ENCODE measurements at places on chromosomes 11 and 22. TPM values are rescaled to one million over a fixed set of nuclear protein-coding genes. Genes with fewer than 3 reads are reported as not detected.
A peak's percentile ranks its signal among the peaks of the same experiment; 100 is the strongest.

The KIRREL3 gene
- 1.2 TPM for total RNA-seq

The DCDC1 gene
- total RNA-seq: not detected

GRCh38 chr22:23473901-23474300 lies 106.2 kb downstream of the IGLL1 start:
- no peak for DNase-seq

- no peak for DNase-seq
Observed at GRCh38 chr11:14657841-14658240, 14.2 kb downstream of the PDE3B start.

DNA sequence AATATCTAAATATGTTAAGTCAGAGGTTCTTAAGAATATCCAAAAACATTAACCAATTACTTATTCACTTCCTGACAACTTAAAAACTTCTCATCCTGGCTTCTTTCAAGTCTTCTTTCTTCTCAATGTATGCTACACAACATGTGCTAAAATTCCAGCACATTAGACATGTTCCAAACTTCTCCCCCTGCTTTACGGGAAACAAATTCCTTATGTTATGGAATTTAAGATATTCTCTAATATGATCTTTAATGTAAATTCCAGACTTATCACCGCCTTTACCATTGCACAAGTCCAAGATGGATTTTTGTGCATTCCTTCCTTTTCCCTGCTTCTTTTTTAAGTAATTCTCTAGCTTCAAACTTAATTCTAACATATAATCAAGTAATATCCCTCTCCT lies 964.5 kb upstream of the CHORDC1 start:
- no peak for DNase-seq

DNA sequence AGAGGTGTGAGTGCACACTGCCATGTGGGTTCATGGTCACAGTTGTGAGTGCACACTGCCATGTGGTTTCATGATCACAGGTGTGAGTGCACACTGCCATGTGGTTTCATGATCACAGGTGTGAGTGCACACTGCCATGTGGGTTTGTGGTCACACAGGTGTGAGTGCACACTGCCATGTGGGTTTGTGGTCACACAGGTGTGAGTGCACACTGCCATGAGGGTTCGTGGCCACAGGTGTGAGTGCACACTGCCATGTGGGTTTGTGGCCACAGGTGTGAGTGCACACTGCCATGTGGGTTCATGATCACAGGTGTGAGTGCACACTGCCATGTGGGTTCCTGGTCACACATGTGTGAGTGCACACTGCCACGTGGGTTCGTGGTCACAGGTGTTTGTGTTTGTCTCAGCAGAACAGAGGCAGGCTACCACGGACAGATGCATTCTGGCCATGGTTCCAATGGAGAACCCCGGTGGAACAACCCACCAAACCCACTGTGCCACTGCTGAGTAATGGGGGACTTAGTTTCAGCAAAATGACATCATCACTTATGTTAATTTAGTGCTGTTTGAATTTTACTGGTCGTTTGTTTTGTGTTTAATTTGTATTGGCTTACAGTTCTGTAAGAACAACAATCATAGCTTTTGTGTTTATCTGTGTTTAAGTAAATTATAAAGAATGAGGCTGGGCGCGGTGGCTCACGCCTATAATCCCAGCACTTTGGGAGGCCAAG lies 57.2 kb downstream of the RPS6KA4 start:
- DNase-seq: no peak

GRCh38 chr11:130813196-130813595 lies 103.1 kb downstream of the SNX19 start:
- no peak for DNase-seq

DNA sequence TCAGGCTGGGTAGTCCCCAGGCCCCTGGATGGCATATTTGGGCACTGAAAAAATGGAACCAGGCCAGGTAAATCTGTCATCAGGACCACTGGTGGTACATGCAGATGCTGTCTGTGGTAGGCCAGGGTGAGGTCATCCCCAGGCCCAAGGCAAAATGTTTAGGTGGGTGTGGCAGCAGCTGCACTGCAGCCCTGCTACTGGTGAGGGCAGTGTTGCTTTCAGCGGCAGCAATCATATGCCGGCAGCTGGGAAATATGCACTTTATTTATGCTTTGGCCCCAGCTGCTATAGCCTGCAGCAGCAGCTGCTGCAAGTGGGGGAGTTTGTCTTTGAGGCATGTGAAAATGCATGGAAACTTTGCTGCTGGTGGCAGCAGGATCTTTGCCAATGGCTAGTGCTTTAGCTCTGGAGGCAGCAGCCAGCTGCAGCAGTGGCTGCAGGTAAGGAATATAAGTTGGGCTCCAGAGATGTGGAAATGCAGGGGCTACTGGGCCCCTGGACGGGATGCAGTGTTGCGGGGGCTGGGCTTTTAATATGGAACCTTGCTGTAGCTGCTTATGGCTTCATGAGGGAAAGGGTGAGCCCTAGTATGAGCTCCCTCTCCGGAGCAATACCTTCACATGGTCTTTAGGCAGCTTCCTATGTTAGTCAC lies 365.7 kb upstream of the CADM1 start:
- DNase-seq: peak; percentile 81

The MFRP gene
- total RNA-seq: not detected

- peak; percentile 58 for DNase-seq
Observed at GRCh38 chr11:86627776-86628455, 44.5 kb downstream of the ME3 start.

GRCh38 chr11:64842851-64843685 lies 1.4 kb downstream of the CDC42BPG start:
- no peak for DNase-seq

GRCh38 chr11:126477535-126478305 lies 122.2 kb downstream of the ST3GAL4 start:
- DNase-seq: no peak

- no peak for DNase-seq
Observed at GRCh38 chr11:43969543-43969942, 27.1 kb downstream of the C11orf96 start.

The MN1 gene
- total RNA-seq: 1.7 TPM

- DNase-seq: no peak
Observed at GRCh38 chr11:73218830-73219215, 742 bp downstream of the P2RY2 start.

- no peak for DNase-seq
Observed at GRCh38 chr22:45616432-45616831, 55.2 kb upstream of the ATXN10 start.

DNA sequence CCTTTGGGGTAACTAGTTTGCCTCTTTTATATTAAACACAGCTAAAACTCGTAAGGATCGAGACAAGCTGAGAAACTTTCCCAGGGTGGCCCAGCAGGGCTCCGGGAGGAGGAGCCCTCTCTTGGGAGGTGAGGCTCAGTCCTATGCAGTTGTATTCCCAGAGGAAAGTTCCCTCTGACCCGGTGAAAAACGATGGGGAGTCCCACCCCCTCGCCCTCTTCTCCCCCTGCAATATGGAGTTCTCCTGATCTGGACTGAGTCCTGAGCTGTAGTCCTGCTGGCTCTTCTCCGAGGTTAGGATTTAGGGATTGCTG lies 1.3 kb downstream of the NTM start:
- no peak for DNase-seq

- peak; percentile 30 for DNase-seq
Observed at GRCh38 chr11:13889552-13890249, 72.8 kb upstream of the SPON1 start.

DNA sequence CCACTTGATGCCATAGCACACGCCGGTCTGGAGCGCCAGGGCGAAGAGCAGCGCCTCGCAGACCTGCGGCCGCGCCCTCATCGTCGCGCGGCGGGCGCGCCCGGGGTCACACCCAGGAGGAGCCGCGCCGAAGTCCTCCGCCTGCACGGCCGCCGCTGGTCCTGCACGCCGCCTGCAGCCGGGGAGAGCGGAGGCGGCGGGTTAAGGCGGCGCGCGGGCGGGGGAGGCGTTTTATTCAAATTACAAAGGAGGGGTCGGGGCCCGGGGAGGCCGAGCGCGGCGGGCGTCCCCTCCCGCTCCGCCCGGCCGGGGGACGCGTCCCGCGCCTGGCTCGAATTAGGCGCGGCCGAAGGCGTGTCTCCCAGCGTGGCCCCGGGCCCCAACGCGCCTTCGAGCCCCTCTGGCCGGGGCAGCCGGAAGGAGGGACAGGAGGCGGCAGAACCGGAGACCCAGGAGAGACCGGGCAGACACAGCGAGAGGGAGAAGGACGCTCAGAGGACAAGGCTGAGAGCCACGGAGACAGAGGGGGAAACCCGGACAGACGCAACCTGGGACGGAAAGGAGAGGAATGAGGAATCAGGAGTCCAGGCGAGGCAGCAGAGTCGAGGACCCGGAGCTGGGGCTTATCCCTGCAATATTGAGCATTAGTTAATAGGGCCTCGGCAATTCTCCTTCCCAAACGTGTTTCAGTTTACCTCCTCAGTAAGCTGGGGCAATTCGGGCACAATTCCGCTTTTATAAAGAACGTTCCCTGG lies at the start of gene WNT11:
Gene WNT11 (minus strand): TSS at position 176 of the 755 bp plus-strand sequence. CDS start 95 bp downstream, at position 81.
- DNase-seq: peak; percentile 53

DNA sequence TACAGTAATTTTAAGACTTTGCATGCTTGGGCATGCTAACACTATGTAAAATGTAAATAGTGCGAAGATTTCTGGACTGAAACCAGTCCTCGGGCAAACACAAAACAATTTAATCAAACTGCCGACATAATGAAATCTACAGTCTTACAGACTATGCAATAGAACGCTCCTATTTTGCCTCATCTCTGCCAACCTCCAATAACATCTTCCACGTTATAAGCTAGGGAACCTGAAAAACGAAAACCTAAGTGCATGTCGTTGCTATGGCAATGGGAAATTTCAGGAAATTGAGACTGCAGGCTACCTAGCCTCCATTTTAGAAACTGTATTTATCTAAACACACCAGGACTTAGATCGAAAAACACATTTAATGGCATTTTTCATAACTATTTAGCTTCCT lies 1.1 kb downstream of the CSTF3 start:
- DNase-seq: peak; percentile 34

The TNNT3 gene
- total RNA-seq: not detected

GRCh38 chr11:94504689-94505293 lies 7.5 kb upstream of the C11orf97 start:
- peak; percentile 52 for DNase-seq

The OR52J3 gene
- not detected for total RNA-seq

DNA sequence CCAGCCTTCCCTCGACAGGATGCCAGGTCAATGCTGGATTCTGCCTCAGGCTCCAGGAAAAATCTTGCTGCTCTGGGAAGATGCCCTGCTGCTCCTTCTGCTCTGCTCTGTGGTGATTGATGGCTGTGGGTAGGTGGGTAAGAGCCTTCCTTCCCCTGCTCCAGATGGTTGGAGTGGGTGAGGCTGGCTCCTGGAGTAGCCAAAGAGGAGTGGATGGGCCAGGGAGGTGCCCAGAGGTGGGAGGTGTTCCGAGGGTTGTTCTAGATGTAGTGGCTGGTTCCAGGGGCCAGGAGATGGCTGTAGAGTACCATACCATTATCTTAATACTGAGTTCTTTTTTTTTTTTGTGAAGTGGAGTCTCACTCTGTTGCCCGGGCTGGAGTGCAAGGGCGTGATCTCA lies 99.6 kb upstream of the THY1 start:
- DNase-seq: no peak

DNA sequence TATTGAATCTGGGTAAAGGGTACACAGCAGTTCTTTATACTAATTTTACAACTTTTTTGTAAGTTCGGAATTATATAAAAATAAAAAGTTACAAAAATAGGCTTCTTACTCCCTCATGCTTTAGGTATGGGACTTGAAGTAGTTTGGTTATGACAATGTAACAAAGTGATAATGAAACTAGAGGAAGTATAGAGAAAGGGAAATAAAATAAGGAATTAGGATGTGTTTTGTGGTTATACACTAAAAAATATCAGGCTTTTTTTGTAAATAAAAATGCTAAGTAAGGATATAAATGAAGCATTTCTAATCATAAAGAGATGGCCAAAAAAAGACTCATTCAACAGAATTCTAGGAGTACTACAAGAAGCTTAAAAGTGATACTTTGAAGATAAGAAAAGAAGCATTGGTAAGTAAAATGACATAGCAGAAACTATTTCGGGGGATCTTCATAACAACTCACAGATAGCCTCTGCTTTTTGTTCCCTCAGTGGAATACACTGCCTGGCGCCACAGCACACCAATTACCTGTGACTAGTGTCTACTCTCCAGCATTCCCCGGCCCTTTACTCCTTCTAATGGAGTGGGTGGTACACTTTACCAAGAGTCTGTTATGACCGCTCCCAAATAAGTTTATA lies 322.7 kb upstream of the PITPNB start:
- no peak for DNase-seq

The SLCO2B1 gene
- 0.60 TPM for total RNA-seq

DNA sequence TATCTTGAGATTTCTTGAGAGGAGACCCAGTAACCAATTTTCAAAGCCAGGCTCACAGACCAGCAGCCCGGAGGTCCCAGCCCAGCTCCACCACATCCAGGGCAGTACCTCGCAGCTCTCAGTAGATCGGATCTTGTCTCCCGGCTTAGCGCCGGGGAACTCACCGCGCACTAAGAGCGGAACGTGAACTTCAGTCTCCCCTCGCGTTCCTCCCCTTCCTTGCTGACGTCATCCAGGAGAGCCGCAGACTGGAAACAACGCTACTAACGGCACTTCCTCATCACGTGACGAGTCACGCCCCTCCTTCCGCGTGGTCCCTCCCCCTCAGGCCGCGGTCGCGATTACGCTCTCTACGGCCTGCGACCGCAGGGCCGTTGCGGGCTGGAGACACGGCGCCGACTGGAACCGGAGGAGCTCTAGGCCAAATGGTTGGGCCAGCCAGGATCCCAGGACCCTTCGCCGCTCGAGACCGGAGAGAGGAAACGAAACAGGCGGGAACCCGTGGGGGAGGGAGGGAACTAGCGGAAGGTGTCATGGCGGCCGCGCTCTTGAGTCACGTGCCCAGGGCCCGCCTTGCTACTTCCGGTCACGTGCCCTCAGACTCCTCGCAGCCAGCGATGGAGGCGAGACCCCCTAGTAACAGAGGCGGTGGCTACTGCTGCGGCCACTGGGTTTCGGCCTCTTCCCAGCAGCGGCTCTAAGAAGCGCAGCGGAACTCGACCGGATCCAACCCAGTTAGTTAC lies at the start of the genes GTF2H1 and HPS5:
Gene GTF2H1 (plus strand): TSS at position 599 of the 743 bp plus-strand sequence. CDS start 10,508 bp downstream, outside the sequence.
Gene HPS5 (minus strand): TSS at position 172 of the 743 bp plus-strand sequence. CDS start 4,282 bp downstream, outside the sequence.
- DNase-seq: peak; percentile 97

The FERMT3 gene
- total RNA-seq: 25.9 TPM

DNA sequence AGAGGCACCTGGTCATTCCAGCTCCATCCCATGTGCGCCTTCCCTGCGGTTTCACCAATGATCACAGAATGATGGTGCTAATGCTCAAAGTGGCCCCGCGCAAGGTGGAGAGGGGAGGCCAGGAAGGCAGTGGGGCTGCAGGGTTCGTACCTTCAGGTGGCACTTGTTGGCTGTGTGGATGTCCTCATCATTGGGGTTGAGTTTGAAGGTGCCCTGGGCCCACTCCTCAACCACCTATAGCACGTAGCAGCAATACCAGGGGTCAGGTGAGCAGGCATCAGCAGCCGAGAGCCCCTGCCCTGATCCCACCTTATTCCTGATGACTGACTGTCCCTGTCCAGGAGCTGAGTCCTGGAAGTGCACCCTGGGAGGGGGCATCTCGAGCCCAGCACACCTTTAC lies 20.6 kb upstream of the DRICH1 start:
- no peak for DNase-seq

- DNase-seq: no peak
Observed at GRCh38 chr22:24463071-24463760, 31.9 kb upstream of the UPB1 start.

- DNase-seq: peak; percentile 21
Observed at GRCh38 chr11:8239536-8240228, 24.0 kb downstream of the LMO1 start.

GRCh38 chr11:58622344-58622743 lies at the start of gene CNTF:
Gene CNTF, plus strand, starts transcription at chr11:58622665. Its CDS starts 88 bp downstream, at chr11:58622753.
- DNase-seq: peak; percentile 46

The TESMIN gene
- 1.1 TPM for total RNA-seq

- peak; percentile 47 for DNase-seq
Observed at GRCh38 chr11:1876361-1877063, 15.2 kb downstream of the PRR33 start.
